ENCODE measurements at places on chromosomes 4 and X.

- no peak for DNase-seq
Measured at GRCh38 chrX:1589356-1590130, 1.9 kb upstream of the AKAP17A start.

DNA sequence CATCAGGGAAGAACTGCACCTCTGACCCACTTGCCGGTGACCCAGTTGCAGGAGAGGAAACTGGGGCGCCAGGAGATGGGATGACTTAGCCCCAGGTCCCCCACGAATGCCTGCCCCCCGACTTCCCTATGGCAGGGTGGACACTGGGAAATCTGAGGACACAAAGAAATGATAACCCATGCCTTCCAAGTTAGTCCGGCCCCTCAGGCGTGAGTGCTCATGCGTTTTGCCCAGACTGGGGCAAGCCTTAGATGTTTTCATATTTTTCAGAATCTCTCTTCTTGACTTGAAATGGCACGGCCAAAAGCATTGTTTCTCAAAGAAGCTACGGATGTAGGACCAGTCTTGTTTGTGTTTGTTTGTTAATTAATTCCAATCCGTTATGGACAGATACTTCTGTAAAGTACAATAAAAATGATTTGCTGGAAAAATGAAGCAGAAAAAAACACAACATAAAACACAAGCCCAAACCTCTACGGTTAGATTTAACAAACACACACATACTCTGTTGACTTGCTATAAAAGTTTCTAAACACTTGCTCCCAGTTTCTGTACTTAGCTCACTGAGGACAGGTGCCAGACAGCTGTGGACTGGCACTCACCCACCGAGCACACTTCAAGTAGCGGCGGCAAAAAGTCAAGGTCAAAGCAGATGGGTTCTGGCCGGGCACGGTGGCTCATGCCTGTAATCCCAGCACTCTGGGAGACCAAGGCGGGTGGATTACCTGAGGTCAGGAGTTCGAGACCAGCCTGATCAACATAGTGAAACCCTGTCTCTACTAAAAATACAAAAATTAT is 341.5 kb downstream of the BCOR start:
- DNase-seq: no peak

DNA sequence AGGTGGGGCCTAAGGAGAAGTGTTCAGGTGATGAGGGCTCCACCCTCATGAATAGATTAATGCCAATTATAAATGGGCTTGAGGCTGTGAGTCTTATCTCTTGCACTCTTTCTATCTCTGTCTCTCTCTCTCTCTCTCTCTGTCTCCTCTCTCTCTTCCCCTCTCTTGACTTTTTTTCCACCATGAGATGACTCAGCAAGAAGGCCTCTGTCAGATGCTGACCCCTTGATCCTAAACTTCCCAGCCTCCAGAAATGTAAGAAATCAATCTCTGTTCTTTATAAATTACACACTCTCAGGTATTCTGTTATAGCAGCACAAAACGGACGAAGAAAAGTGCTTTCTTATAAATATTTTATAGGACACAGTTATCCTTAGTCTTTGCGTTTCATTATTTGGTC is 184.9 kb upstream of the PCDH7 start:
- no peak for DNase-seq

- no peak for DNase-seq
Measured at GRCh38 chrX:15985937-15986336, 131.3 kb upstream of the AP1S2 start.

- DNase-seq: no peak
Measured at GRCh38 chr4:8854016-8854415, 17.6 kb downstream of the HMX1 start.

- peak; percentile 6 for DNase-seq
Measured at GRCh38 chrX:85243155-85243554, 424 bp downstream of the SATL1 start.

GRCh38 chrX:47182106-47182700 is 11.4 kb upstream of the UBA1 start:
- DNase-seq: no peak

DNA sequence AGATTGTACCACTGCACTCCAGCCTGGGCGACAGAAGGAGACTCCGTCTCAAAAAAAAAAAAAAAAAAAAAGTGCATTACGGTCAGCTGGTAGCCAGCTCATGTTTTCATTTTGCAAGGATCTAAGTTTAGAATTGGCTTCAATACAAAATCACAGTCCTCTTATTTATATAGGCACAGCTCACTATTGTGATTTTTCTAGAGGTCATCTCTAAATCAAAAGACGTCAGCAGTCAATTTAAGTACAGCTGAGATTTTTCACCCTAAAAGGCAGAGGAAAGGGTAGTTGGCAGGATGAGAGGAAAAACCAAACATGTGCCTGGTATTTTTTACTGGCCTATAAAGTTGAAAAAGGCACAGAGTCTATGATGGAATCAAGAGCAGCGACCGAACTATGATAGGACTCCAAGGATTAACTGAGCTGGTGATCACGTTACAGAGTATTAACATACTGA is 30.8 kb downstream of the ASB5 start:
- peak; percentile 70 for DNase-seq

- DNase-seq: peak; percentile 57
Measured at GRCh38 chrX:2967998-2968909, 38.1 kb upstream of the ARSH start.

- no peak for DNase-seq
Measured at GRCh38 chrX:39244147-39244546, 442.9 kb downstream of the MID1IP1 start.

All from fibroblast of skin of abdomen (primary cell).